ENCODE measurements at places on chromosomes 3 and 15.

DNA sequence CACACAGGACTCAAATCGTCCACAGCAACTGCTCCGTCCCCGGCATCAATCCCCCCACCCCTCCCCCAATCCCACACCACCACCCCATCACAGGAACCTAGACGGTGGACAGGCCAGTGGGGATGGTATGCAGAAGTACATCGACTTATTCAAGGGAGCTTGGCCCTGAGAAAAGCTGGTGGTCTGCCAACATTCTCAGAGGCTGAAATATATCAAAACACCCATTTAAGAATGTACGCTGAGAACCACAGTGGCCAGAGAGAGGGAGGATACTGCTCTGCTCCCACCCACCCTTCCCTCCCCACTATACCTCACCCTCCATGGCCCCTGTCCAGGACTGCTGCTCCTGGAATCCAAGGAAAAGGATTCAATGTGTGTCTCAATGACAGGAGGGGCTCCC lies 12.4 kb upstream of the USP3 start:
- no peak for DNase-seq

DNA sequence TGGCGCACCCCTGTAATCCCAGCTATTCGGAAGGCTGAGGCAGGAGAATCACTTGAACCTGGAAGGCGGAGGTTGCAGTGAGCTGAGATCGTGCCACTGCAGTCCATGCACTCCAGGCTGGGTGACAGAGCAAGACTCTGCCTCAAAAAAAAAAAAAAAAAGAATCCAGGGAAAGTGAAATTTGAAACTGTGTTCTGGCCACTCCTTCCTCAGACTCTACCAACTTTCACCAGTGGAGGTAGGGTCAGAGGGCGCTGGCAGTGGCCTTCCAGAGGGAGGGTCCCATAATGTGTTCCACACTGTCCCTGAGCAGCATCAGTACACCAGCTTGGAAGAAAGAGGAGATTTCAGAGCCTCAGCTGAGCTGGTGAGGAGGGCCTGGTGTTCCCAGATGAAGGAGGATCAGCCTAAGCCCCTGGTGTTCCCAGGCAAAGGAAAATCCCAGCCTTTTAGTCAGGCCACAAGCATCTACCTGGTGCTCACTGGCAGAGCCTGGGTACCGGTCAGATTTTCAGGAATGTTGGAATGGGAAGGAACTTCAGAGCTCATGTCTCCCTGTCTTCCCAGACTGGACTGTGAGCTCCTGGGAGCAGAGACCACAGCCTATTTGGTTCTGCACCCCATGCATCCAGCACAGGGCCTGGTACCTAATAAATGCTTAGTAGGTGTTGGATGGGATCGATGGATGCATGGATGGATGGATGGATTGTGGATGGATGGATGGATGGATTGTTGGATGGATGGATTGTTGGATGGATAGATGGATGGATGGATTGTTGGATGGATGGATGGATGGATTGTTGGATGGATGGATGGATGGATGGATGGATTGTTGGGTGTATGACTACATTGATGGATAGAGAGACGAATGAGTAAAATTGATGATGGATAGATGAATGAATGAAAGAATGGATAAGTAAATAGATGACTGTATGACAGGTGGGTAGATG lies 117.9 kb downstream of the CORO2B start:
- DNase-seq, result no peak

DNA sequence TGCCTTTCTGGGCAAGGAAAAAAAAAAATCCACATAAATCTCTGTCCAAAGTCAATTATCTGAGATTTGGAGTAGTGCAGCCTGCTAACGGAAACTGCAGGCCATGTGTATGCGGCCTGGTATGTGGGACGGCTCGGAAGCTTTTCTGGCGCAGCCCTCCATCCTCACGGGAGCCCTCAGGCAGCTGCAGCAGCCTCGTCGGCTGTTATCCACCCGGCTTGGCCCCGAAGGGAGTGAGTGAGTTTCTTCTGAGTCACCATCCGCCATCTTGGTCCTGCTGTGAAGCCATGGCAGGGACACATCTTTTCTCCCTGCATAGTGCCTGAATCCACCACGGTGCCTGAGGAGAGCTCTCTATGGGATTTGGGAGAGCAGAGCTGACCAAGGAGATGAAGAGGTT lies 62.8 kb downstream of the POLR2M start:
- no peak for DNase-seq

DNA sequence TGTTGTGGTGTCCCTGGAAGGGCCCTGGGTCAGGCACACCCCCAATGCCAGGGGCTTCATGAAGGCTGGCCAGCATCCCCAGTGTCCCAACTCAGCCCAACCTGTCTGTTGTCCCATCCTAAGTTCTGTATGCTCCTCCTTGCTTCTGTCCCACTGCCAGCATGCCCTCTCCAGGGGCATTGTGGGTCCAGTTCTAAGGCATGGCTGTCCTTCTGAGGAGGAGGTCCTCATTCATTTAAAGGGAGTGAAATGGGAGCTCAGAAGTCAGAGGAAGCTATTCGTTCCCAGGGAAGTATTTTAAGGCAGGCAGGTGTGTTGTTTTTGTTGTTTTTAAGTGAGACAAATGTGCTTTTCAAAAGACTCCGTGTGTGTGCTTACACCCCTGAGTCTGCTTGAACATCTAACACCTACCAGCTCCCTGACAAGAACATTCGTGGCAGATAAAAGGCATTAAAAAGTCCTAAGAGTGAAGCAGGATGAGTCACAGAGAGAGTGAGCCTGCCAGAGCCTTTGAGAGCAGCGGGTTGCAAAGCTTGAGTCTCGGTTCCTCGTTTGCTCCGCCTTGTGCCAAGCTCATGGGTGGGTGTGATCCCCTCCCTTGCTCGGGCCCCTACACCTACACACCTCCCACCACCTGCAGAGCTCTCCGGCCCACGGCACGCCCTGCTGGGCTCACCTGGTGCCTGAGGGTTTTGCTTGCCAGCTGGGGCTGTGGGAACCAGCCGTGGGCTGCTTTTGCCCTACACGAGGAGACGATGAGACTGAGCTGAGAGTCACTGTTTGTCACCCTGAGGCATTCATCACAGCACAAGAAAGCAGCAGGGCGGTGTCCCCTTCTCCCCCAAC lies 183.4 kb upstream of the TOPAZ1 start:
- peak; percentile 74 for DNase-seq

- DNase-seq, result no peak
These were observed 541.7 kb upstream of the ZNF385D start for GRCh38 chr3:22292681-22293080.

DNA sequence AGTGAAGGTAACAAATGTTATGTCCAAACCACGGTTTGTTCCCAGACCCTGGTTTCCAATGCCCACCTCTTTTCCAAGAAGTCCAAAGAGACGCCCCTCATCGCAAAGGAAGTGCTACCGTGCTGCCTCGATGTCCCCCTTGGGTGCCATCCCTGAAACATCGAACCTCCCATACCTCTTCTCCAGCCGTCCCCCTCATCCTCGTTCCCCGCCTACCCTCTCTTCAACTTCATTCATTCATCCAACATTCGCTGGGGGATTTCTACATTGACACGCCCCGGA lies 467 bp downstream of the TIPIN start:
- no peak for DNase-seq

- DNase-seq, result no peak
These were observed 20.3 kb upstream of the RAB6B start for GRCh38 chr3:133915685-133916658.

DNA sequence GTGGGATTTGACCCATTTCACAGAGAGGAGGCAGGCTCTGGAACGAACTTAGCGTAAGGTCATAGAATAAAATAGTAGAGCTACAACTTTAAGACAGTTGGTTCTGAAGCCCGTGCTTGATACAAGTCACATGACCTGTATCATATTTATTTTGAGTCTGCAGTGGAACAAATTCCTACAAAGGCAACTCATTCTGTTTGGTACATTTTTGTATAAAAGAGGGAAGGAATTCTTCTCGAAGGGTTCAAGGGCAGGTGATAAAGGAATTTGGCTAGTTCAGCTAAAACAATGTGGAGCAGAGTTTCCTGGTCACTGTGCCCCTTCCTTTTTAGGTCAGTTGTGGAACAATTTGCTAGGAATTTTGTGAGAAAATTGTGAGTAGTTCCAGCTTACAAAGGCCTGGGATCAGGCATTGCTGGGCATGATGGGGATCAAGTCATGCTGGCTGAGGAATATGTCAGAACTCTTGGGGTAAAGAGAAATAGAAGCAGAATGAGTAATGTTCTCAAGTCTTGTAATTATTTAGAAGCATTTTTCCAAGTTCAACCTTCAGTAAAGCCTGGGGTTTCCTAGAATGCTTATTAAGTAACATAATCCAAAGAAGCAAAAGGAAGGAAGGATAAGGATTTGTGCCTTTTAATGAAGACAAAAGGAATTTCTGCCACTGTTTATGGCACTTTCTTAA lies 19.1 kb downstream of the USP3 start:
- DNase-seq, result no peak

GRCh38 chr3:129597087-129597999 lies 9.1 kb downstream of the PLXND1 start:
- no peak for DNase-seq

GRCh38 chr3:101151286-101151913 lies 158.2 kb upstream of the ABI3BP start:
- DNase-seq, result no peak

DNA sequence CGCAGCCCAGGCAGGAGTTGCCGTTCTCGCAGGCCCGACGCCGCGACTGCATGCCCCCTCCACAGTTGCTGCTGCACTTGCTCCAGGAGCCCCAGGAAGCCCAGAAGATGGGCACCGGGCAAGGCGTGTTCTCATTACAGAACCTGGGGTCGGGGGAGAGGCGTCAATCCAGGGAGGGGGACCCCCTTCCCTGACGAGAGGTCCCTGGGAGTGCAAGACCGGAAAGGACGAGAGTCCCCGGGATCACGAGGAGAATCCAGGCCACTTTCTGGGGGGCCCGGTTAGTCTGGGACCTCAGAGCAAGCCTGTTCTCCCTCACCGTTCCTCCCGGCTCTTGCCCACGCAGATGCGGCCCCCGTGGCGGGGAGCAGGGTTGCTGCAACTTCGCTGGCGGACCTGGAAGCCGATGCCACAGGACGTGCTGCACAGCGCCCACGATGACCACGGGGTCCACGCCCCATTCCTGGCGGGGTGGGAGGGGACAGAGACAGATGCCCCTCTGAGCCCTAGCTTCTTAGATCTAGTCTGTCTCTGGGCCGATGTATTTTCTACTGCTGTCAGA lies 113.9 kb downstream of the SEMA5B start:
- no peak for DNase-seq

- DNase-seq, result no peak
These were observed 59.0 kb downstream of the MTHFS start for GRCh38 chr15:79837846-79838245.

DNA sequence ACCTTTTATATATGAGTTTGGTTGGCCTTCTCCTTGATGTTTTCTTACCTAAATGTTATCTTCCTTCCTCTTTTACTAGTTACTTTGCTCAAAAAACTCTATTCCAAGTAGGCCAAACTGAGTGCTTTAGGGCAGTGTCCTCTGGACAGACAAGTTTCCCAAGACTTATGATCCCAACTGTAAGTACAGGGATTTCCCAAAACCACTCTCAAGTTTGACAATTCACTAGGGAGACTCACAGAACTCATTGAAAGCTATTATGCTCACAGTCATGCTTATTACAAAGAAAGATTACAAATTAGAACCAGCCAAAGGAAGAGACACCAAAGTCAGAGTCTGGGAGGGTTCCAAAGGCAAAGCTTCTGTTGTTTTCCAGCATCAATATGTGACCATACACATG lies 534.2 kb upstream of the ALCAM start:
- no peak for DNase-seq

GRCh38 chr15:100254691-100255090 lies 87.1 kb downstream of the ADAMTS17 start:
- no peak for DNase-seq

GRCh38 chr15:86568378-86568777 lies 488.7 kb downstream of the AGBL1 start:
- DNase-seq, result no peak

- no peak for DNase-seq
These were observed 9.4 kb upstream of the RAD18 start for GRCh38 chr3:8972639-8973038.

DNA sequence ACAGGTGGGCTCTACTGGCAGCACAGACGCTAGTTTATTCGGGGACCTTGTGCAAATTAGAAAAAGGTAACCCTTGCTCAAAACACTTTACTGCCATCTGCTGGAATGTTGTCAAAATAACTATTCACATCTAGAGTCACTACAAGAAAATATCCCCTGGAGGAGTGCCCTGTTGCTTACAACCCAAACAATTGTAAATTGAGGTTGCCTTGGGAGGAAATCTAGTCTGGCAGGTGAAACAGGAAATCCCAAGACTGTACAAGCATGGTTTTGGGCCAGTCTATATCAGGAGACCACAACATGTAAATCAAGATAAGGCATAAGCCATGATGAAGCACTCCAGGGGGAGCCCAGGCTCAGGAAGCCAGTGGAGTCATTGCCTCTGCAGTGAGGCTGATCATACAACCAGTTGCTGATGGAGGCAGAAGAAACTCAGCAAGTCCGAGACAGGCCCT lies 136.8 kb upstream of the ACP3 start:
- no peak for DNase-seq

- no peak for DNase-seq
These were observed 4.2 kb upstream of the RAB8B start for GRCh38 chr15:63185206-63185605.

GRCh38 chr3:125358923-125359322 lies 16.2 kb downstream of the ZNF148 start:
- no peak for DNase-seq

DNA sequence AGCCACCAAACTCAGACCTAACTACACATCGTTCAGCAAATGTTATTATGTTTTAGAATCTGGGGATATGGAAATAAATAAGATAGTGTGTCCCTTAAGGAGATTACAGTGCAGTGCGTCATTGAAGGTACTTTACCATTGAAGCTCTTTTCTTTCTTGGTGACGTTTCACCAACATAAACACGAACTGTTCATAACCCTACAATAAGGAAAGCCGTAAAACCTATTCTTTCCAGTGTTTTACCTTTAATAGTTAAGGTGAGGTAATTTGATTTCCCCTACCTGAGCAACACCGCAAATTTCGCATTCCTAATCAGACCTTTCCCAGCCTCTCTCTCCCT lies 826 bp downstream of the CCDC66 start:
- DNase-seq, result no peak

GRCh38 chr3:173584838-173585831 lies 187.6 kb downstream of the NLGN1 start:
- DNase-seq, result peak; percentile 30

- no peak for DNase-seq
These were observed 20.0 kb downstream of the BOC start for GRCh38 chr3:113231391-113231790.

GRCh38 chr3:167882057-167882667 lies 146.6 kb downstream of the SERPINI1 start:
- DNase-seq, result no peak

GRCh38 chr3:164452707-164453106 lies 625.6 kb downstream of the SI start:
- DNase-seq, result no peak

- DNase-seq, result no peak
These were observed 459.5 kb downstream of the NR2F2 start for GRCh38 chr15:96790004-96790403.

- no peak for DNase-seq
These were observed 15.8 kb upstream of the SAMMSON start for GRCh38 chr3:69983546-69984265.

- DNase-seq, result no peak
These were observed 29.9 kb upstream of the GOLGA8B start for GRCh38 chr15:34613301-34613700.

Measured in caudate nucleus (tissue), 63 donors.